Activated CD8-positive, alpha-beta T cell treated with anti-CD3 and anti-CD28 coated beads for 36 hours (primary cell): ENCODE measurements at places on chromosomes 7 and 10. TPM values are rescaled to one million over a fixed set of nuclear protein-coding genes. Genes with fewer than 3 reads are reported as not detected.

GHRHR gene
- not detected for total RNA-seq

OR6V1 gene
- total RNA-seq, result not detected

AKR1D1 gene
- not detected for total RNA-seq

PCLO gene
- total RNA-seq, result not detected

GRM3 gene
- not detected for total RNA-seq

DNA sequence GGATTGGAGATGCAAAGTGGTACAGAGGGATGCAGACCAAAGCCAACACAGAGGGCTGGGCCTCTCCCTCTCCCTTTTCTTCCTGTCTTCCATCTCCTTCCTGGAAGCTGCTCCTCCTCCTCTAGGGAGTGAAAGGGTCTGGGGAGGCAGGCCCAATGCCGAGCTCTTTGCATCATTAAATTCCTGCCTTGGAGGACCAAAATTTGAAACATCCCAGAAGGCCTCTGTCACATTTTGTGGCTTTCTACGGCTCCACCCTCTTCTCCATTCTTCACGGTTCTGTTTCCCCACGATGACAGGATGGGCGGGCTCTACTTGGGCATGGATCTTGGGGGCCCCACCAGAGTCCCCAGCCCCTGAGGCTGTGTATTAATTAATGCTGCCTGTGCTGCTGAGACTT, 76.4 kb downstream of the NEURL1 start:
- H3K4me1 ChIP-seq, result no peaks in the 10 kb centered on the region
- H3K36me3 ChIP-seq, result no peaks in the 10 kb centered on the region
- DNase-seq, result no peak
- H3K4me3 ChIP-seq, result no peak overlapping the region
- H3K27me3 ChIP-seq, result no peaks in the 10 kb centered on the region
- no peak overlapping the region for H3K27ac ChIP-seq

- no peak for DNase-seq
- H3K27ac ChIP-seq, result no peak overlapping the region
- no peaks in the 10 kb centered on the region for H3K4me1 ChIP-seq
- H3K36me3 ChIP-seq, result no peaks in the 10 kb centered on the region
Observed at GRCh38 chr7:16787127-16787526, 17.7 kb downstream of the AGR2 start.

GRCh38 chr10:32650246-32650655, 204.3 kb downstream of the CCDC7 start:
- no peak for DNase-seq
- H3K36me3 ChIP-seq, result peaks cover 27% of the 10 kb centered on the region
- no peaks in the 10 kb centered on the region for H3K27me3 ChIP-seq
- H3K27ac ChIP-seq, result no peak overlapping the region

DNA sequence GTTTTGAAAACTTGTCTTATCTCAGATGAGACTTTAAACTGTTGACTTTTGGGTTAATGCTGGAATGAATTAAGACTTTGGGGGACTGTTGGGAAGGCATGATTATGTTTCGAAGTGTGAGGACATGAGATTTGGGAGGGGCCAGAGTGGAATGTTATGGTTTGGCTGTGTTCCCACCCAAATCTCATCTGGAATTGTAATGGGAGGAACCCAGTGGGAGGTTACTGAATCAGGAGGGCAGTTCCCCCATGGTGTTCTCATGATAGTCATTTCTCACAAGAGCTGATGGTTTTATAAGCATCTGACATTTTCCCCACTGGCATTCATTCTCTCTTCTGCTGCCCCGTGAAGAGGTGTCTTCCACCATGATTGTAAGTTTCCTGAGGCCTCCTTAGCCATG, 13.8 kb upstream of the POT1 start:
- H3K4me3 ChIP-seq, result no peak overlapping the region
- no peak for DNase-seq
- no peaks in the 10 kb centered on the region for H3K27me3 ChIP-seq
- no peaks in the 10 kb centered on the region for H3K36me3 ChIP-seq
- no peaks in the 10 kb centered on the region for H3K4me1 ChIP-seq
- H3K27ac ChIP-seq, result no peak overlapping the region

GRCh38 chr10:92419740-92420545, 129.0 kb downstream of the MARCHF5 start:
- peaks cover 35% of the 10 kb centered on the region for H3K27me3 ChIP-seq
- DNase-seq, result peak; percentile 5
- H3K36me3 ChIP-seq, result peaks cover 1% of the 10 kb centered on the region
- peak overlapping the region; percentile 26 for H3K4me3 ChIP-seq
- H3K4me1 ChIP-seq, result peaks cover 4% of the 10 kb centered on the region
- H3K27ac ChIP-seq, result no peak overlapping the region

GRCh38 chr7:40276061-40276460, 141.3 kb downstream of the SUGCT start:
- DNase-seq, result no peak
- no peaks in the 10 kb centered on the region for H3K4me1 ChIP-seq
- H3K27me3 ChIP-seq, result peaks cover 2% of the 10 kb centered on the region
- no peak overlapping the region for H3K27ac ChIP-seq
- H3K36me3 ChIP-seq, result no peaks in the 10 kb centered on the region
